ENCODE measurements at places on chromosomes 2 and 18. TPM values are rescaled to one million over a fixed set of nuclear protein-coding genes. Genes with fewer than 3 reads are reported as not detected.

The CIB4 gene
- not detected for polyA plus RNA-seq

The ORMDL1 gene
- polyA plus RNA-seq, result 25.2 TPM

The PSMA8 gene
- 0.29 TPM for polyA plus RNA-seq

The PREPL gene
- polyA plus RNA-seq, result 14.6 TPM

The CCDC150 gene
- polyA plus RNA-seq, result not detected

The SCN3A gene
- polyA plus RNA-seq, result not detected

The TCF7L1 gene
- 4.8 TPM for polyA plus RNA-seq

The MPPE1 gene
- 34.6 TPM for polyA plus RNA-seq

The CELF4 gene
- polyA plus RNA-seq, result 0.60 TPM

The COLEC12 gene
- polyA plus RNA-seq, result 4.2 TPM

The GCKR gene
- 0.32 TPM for polyA plus RNA-seq

The MARCHF4 gene
- not detected for polyA plus RNA-seq

The BOK gene
- 8.4 TPM for polyA plus RNA-seq

The PJVK gene
- polyA plus RNA-seq, result not detected

The ALLC gene
- polyA plus RNA-seq, result not detected

The CRYGD gene
- polyA plus RNA-seq, result not detected

The HTR2B gene
- 0.23 TPM for polyA plus RNA-seq

The ADD2 gene
- under 0.01 TPM for polyA plus RNA-seq

The SLC38A11 gene
- polyA plus RNA-seq, result 0.46 TPM

The ACVR1C gene
- 2.2 TPM for polyA plus RNA-seq

The SNTG2 gene
- not detected for polyA plus RNA-seq

The INHBB gene
- 0.60 TPM for polyA plus RNA-seq

The CHRND gene
- polyA plus RNA-seq, result not detected

The LRRC30 gene
- not detected for polyA plus RNA-seq

The CGREF1 gene
- polyA plus RNA-seq, result 2.6 TPM

The DPYSL5 gene
- not detected for polyA plus RNA-seq

The SULT1C2 gene
- 0.67 TPM for polyA plus RNA-seq

The PROKR1 gene
- polyA plus RNA-seq, result not detected

The RNF125 gene
- 5.7 TPM for polyA plus RNA-seq

The DSC3 gene
- polyA plus RNA-seq, result not detected

The OTOS gene
- not detected for polyA plus RNA-seq

The IDH1 gene
- polyA plus RNA-seq, result 287 TPM

The TP53I3 gene
- 144 TPM for polyA plus RNA-seq
